ENCODE measurements at places on chromosomes 5 and 9. TPM values are rescaled to one million over a fixed set of nuclear protein-coding genes. Genes with fewer than 3 reads are reported as not detected.

GRCh38 chr5:33240558-33240957 is 200.2 kb upstream of the TARS1 start:
- no peak for DNase-seq

DNA sequence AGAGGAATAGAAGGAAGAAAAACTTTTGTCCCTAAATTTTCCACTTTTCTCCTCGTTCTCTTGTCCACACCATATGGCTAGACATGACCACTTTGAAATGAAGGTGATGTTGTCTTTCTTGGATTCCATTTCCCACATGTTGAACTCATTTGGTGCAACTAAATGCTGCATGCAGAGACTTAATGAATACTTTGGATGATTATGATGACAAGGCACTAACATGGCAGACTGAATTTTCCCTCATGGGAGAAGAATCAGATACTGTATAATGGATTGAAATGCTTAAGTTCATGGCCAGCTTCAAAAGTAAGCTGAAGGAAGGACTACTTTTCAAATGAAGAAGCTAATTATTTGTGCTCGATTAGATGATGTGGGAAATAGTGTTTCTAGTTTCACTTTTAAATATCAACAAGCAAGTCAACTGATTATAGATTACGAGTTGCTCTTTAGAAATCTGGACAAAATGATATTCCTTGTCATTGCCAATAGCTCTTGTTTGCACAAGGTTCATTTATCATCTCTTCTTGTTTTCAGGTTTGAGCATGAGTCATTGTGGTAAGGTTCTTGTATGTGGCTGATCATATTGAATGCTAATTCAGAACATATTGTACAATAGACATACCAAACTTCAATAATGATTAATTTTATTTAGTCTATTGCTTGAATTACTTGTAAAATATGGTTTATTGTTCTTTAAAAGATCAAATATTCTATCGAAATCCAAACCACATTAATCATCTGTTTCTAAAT is 501.3 kb upstream of the FTMT start:
- DNase-seq, result no peak

- no peak for DNase-seq
These were observed 15.2 kb downstream of the NFIL3 start for GRCh38 chr9:91408475-91408874.

- no peak for DNase-seq
These were observed 45.5 kb upstream of the CDC42SE2 start for GRCh38 chr5:131218392-131218791.

DNA sequence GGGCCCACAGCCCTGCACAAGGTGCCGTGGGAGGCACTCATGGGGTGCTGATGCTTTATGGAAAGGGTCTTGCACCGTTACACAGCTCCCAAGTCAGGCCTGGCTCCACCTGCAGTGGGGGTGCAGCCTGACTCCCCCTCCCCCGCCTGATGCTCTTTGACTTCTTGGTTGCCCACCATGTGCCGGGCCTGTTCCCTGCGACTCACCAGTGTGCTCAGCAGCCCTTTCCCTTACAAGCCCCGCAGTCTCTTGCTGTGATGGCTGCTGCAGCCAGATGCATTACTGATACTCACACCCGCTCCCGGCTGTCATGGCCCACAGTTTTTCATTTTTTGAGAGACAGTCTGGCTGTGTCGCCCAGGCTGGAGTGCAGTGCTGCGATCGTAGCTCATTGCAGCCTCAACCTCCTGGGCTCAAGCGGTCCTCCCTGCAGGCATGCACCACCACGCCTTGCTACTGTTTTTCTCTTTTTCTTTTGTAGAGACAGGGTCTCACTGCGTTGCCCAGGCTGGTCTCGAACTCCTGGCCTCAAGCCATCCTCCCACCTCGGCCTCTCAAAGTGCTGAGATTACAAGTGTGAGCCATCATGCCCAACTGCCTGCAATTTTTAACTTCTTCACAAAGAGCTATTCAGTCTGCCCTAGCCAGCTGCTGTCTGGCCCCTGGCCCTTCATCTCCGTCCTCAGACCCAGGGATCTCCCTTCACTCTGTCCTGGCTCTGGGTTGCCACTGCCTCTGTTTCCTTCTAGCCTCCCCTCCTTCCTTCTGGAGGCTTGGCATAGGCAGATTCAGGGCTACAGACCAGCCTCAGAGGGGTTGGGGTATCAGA is 109.5 kb downstream of the RXRA start:
- no peak for DNase-seq

Gene CCDC112
- 0.75 TPM for polyA plus RNA-seq

Gene DBH
- polyA plus RNA-seq, result 21.2 TPM

Gene DRD1
- not detected for polyA plus RNA-seq

Gene HTR4
- polyA plus RNA-seq, result 0.20 TPM

All from liver (tissue), 10 donors.